ENCODE measurements at places on chromosomes 12 and 14. TPM values are rescaled to one million over a fixed set of nuclear protein-coding genes. Genes with fewer than 3 reads are reported as not detected.

The REP15 gene
- 1.0 TPM for total RNA-seq

The KRT6C gene
- not detected for total RNA-seq

The C14orf180 gene
- total RNA-seq, result 2.4 TPM

The RHEBL1 gene
- 0.18 TPM for total RNA-seq

The GYS2 gene
- 40.9 TPM for total RNA-seq

The RERGL gene
- 0.25 TPM for total RNA-seq

The SLC10A1 gene
- 117 TPM for total RNA-seq

The SMCO2 gene
- not detected for total RNA-seq

The CLEC4D gene
- not detected for total RNA-seq

The DTX1 gene
- total RNA-seq, result 24.5 TPM

The INSM2 gene
- not detected for total RNA-seq

The RPL6 gene
- total RNA-seq, result 449 TPM

The LMO3 gene
- total RNA-seq, result 0.15 TPM

The CLEC4A gene
- total RNA-seq, result 0.33 TPM

The KRT2 gene
- total RNA-seq, result not detected

The GSKIP gene
- total RNA-seq, result 12.7 TPM

- no peak for DNase-seq
These were observed 38.6 kb downstream of the CCDC88C start for GRCh38 chr14:91378930-91379578.

DNA sequence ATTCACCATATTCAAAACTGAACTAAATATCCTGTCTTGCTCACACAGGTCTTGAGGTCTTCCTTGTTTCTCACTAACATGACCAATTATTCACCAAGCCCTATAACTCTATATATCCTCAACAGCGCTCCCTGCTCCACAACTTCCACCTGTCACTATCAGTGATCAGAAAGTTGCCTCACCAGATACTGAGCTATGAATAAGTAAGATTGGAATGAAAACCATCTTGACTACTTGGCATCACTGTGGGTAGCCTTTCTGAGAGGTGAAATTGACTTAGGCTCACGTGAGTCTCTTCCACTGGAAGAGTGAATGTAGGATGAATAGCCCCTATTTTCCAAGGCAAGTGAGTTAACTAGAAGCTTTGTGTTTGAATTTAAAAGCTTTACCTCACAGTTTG is 167.1 kb downstream of the PIK3C2G start:
- DNase-seq, result no peak

GRCh38 chr12:50927766-50928224 is 24.5 kb upstream of the HIGD1C start:
- peak; percentile 53 for DNase-seq

DNA sequence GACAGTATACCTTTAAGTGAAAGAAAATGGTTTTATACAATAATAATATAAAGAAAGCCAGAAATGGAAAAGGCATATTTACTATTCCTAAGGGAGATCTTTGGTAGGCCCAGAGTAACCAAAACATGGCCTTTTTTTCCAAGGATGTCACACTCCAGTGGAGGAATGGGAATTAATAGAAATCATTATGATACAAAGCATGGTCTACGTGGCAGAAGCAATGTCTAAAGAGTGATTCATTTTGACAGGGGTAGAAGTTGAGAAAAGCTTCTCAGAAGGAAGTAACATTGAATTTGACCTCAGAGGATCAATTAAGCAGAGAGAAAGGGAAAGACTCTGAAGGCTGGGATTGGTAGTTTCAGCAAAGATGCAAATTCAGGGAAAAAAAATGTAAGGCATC is 208.6 kb downstream of the BTG1 start:
- no peak for DNase-seq

DNA sequence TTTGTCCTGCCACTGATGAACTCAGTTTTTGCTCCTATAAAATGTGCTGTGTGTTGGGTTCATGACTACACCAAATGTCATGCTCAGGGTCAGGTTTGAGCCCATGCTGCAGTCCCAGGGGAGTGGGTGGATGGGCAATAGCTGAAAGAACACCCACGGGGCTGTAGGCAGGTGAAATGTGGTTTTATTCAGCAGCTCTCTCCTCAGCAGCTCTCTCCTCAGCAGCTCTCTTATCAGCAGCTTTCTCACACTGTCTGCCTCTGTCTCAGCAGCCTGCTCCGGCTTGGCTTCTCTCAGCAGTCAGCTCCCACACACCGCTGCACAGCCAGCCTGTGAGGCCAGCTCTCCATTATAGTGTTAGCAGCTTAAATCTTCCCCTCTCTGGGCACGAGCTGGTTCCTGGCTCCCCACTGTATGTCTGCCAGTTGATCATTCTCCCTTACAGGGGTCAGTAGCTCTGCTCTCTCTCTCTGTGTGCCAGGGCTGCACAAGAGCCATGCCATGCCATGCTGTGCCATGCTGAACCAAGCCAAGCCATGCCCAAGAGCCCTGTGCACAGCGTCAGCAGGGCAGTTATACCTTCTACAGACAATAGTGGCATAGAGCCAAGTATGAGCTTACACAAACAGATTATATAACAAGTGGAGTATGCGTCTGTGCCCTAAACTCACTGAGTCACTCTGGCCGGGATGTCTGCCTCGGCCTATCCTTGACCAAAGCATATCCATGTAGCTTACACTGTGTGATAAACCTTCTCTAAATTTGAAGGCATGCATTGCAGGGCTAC is 303.3 kb upstream of the TMPO start:
- DNase-seq, result no peak

GRCh38 chr14:41350476-41350875 is 256.2 kb upstream of the LRFN5 start:
- no peak for DNase-seq

DNA sequence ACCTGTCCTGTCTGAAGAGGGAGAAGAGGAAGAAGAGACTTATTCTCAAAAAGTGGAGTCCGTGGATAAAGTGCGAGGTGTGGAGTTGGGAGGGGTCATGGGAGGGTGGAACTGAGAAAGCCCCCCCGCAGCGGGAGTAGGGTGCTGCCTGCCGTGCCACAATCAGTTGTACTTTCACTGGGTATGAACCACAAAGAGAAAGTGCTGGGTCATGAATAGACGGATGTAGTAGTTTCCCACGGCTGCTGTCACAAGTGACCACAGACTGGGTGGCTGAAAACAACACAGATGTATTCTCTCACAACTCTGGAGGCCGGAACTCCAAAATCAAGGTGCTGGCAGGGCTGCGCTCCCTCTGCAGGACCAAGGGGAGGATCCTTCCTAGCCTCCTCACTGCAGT is 5.5 kb downstream of the DNAH10 start:
- DNase-seq, result no peak

GRCh38 chr14:75640876-75641275 is 19.8 kb downstream of the ERG28 start:
- no peak for DNase-seq

GRCh38 chr12:93639406-93639805 is 37.8 kb upstream of the CRADD start:
- DNase-seq, result no peak

DNA sequence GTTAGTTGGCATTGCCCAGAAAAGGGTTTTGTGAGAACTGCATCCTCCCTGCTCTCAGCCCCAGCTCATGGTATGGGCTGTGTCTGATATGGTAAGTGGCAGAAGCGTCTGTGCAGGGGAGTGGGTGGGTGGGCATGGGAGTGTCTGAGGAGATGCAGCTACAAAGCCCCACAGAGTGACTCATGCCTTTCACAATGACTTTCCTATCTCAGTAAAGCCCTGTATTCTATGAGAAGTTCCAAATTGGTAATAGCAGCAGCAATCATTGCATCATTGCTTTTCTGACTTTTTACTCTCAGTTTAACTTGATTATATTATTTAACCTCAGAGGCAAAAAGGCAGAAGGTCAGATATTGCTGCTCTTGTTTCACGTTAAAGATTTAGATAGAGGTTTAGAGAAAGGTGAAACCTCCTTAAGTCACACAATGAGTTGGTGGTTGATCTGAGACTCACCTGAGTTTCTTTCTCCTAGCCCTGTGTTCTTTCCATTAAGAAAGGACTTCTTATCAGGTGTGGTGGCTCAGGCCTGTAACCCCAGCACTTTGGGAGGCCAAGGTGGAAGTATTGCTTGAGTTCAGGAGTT is 171.7 kb downstream of the SLC5A8 start:
- DNase-seq, result no peak

GRCh38 chr12:58811346-58811745 is 109.0 kb downstream of the LRIG3 start:
- DNase-seq, result no peak

GRCh38 chr14:33714527-33715226 is 236.2 kb downstream of the EGLN3 start:
- no peak for DNase-seq

DNA sequence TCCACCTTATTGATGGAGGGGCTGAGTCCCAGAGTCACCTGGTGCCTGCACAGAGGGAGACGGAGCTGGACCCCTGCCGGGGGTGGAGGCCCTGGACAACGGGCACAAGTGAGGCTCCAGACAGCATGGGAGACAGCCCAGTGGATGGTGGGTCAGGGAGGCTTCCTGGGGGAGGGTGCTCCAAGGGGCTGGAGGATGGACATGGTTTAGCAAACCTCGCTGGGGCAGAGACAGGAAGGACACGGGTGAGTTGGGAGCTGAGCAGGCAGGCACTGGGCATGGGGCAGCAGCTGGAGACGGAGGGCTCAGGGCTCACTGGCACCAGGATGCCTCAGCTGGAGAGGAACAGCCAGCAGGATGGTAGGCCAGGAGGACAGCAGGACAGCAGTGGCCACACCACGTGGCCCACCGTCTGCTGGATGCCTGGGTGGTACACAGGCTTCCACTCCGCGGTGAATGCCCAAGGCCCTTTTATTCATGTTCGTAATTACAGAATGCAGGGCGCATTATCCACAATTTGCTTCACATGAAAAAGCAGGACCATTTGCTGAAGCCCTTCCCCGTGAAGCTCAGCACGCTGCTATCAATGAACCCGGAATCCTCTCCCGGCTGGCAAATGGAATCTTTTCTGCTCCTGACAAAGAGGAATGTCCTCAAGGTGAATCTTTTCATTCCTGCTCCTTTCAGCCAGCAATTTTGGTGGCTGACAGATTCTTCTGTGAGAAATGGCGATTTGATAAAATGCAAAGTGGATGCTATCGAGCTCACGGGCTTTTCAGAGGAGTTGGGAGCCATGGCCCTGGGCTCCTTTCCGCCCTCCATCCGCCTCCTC is 138.1 kb upstream of the C14orf180 start:
- no peak for DNase-seq

DNA sequence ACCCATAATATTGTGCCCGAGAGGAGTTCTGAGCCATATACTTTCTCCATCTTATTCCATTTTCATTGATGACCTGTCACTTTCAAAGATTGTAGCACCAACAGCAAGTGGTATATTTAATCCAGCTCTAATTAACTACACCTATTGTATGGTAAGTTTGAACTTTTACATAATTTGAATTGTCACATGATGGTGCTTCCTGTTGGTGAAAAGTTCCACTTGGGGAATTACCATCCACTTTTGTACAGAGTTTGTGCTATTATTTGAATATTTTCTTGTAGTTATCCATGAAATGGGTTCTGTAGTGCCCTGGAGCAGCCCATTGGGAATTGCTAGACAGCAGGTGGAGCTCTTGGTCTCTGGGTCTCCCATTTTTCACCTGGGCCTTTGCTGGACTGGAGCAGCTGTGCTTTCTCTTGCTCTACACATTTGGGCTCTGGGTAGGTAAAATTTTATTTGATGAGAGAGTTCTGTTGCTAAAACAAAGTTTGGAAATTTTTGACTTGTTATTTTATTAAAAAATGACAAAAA is 3.0 kb downstream of the SMCO3 start:
- DNase-seq, result peak; percentile 59

DNA sequence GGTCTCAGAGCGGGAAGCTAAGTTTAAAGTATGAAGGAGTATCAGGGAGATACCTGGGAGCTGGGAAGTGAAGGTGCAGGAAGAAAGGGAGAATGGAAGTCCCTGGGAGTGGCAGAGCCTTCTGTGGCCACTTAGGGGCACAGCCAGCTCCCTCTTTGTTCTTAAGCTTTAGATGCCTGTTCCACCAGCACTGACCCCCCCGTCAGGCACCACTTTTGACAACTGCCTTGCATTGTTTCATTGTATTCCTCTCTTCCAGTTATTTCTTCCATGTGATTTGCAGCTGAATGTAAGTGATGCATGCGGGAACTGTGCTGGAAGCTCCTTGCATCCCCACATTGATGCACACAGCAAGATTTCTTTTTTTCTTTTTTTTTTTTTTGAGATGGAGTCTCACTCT is 2.6 kb downstream of the GALNT16 start:
- no peak for DNase-seq

GRCh38 chr12:48389409-48389808 is 38.7 kb upstream of the ZNF641 start:
- no peak for DNase-seq

DNA sequence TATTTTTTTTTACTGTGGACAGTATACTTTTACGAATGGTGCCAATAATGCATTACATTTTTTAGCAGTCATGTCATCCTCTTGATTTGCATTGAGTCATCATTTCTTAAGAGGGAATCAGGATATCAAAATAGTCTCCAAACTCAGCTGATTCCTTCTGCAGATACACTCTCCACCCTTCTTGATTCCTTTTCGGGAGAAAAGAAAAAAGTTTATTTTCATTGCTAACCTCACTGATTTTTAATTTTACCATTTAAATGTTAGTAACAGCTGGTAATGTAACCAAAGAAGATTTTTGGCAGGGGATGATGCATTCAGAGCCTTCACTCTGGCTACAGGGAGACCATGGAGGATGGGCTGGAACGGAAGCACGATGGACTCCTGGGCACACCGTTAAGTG is 47.5 kb downstream of the MRPL42 start:
- DNase-seq, result no peak

DNA sequence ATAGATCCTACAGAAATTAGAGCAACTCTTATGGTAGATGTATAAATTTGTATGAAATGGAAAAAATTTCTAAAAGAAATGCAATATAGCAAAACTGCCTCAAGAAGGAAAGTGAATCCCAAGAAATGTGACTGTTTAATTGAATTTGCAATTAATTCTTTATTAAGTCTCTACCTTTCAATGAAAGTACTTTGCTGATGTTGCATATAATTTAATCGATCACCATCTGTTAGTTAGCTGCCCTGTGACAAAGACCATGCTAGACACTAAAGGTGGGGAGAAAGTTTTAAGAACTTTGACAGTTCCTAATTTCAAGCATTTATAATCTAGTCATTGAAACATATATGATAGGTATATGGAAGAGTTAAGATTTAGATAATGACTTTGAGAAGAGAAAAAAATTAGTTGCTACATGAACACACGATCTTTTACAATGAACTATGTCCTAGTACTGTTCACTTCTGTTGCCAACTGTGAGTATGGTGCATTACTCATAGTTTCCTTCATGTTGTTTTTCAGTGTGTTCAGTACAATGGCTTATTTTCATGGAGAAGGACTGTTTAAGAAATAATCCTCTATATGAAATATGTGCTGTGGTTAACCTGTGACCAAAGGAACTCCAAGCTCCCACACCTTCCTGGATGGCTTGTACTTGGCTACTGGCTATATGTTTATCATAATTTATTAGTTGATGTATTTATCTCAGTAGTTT is 128.4 kb downstream of the METTL25 start:
- no peak for DNase-seq

- no peak for DNase-seq
These were observed 32.6 kb downstream of the PPP2R5E start for GRCh38 chr14:63510538-63510937.

GRCh38 chr14:46399049-46399448 is 252.5 kb downstream of the RPL10L start:
- no peak for DNase-seq

- no peak for DNase-seq
These were observed 37.2 kb downstream of the IFNG start for GRCh38 chr12:68122236-68122920.

Data from left lobe of liver (tissue), 2 donors.